ENCODE measurements at places on chromosomes 3 and 15.

- DNase-seq = peak; percentile 20
These were observed 138.1 kb downstream of the TMCO5A start for GRCh38 chr15:38072348-38073177.

DNA sequence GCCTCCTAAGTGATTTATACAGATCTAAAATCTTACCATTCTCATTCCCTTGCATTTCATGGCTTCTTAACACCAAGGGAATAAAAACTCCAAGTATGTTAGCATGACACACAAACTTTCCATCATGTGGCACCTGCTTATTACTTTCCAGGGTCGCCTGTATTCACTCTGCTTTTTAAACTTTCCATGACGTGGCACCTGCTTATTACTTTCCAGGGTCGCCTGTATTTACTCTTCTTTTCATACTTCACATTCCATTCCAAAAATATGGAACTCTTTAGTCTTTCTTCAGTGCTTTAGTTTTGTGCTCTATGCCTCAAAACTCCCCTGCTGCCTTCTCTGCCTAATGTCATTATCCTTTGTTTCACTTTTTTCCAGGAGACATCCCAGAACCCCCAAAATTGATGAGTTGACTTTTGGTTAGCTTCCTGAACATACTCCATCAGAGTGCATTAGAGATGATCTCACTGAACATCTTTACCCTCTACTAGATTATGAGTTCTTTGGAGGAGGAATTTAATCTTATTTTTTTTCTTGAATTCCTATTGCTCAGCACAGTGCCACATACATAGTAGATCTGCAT is 47.0 kb downstream of the CALML4 start:
- no peak for DNase-seq

GRCh38 chr3:161740421-161740820 is 243.8 kb downstream of the OTOL1 start:
- DNase-seq = no peak

GRCh38 chr15:42593143-42593542 is 17.7 kb downstream of the STARD9 start:
- no peak for DNase-seq

Measured in NCI-H187 (cell line).